Inflammatory macrophage treated with lipopolysaccharide for 1 hour (primary cell): ENCODE measurements at places on chromosomes 3 and 15.

DNA sequence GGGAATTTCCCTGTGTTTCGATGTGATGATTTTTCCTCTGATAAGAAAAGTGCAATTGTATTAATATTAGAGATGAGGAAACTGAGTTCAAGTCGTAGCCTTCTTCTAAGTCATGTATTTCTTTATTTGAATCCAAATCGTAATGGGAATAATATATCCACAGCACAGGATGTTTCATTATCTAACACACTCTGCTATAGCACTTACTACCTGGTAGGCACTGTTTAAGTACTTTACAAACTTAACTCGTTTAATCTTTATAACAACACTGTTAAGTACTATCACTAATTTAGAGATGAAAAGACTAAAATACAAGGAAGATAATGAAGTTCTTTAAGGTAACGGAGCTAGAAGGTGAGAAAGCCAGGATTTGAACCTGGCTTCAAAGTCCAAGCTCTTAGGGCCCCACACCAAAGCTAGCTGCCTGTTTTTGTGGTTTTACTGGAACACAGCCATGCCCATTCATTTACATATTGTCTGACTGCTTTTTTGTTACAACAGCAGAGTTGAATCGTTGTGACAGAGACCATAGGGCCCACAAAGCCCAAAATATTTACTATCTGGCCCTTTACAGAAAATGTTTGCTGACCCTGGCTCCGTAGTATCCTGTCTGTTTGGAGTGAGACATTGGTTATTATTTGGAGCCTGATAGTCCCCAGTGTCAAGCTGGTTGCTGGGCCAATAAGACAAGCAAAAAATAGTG lies 9.6 kb upstream of the ATP13A3 start:
- DNase-seq: no peak

DNA sequence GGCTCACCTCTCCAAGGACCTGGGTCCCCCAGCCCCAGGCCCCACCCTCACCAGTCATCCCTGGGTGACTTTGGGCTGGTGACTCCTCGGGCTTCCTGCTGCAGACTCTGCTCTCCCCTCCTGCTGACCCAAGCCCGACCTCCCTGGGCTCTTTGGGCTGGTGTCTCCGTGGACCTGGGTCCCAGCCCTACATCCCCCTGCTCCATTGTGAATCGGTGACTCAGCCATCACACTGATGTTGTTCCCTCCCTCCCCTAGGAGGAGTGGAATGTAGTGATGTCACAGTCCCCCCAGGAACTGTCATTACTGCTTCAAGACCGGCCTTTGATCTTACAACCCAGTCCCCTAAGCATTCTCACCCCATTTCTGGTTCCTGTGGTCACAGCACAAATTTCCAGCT lies 83.7 kb downstream of the ADAMTS7 start:
- no peak for DNase-seq

DNA sequence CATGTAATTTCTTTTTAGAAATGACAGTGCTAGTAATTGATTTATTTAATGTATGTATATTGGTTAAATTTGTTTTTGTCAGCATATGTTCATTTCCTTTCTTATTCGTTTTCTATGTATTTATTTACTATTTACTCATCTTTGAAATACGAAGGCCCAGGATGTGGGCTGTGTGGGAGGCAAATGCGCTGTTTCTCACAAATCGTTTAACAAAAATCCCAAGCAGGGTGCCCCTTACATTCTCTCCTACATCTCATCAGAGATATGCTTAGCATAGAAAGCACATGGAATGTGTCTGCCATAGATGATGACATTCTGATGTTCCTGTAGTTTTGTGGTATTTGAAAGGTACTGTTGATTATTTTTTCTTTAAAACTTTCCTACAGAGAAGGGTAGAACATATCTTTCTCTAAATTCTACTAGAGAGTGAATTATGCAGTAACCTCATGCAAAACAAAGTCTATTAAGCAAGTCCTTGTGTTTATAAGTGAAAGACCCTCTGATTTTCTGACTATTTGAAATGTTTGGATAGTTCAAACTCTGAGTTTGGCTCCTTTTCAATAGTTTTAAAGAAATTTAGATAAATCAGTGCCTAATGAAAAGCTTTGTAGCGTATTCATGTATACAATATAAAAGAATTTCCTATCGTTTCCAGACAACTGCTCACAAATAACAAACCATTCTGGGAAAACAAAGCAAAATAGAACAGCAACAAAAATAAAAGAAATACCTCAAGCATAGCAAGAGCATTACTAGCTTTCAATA lies 111.1 kb upstream of the VGLL3 start:
- DNase-seq: no peak

GRCh38 chr3:196942915-196943277 lies 568 bp upstream of the NCBP2 start:
- DNase-seq: peak; percentile 3

DNA sequence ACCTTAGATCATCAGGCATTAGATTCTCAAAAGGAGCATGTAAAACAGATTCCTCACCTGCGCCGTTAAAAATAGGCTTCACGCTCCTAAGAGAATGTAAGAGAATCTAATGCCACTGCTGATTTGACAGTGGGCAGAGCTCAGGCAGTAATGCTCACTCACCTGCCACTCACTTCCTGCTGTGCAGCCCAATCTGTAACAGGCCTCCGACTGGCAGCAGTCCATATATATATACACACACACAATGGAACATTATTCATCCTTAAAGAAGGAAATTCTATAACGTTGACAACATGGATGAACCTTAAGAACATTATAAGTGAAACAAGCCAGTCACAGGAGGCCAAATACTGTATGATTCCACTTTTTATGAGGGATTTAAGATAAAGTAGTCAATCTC lies 24.5 kb downstream of the ZNF148 start:
- no peak for DNase-seq

- DNase-seq: no peak
Measured at GRCh38 chr3:48555231-48555948, 1.2 kb downstream of the PFKFB4 start.

DNA sequence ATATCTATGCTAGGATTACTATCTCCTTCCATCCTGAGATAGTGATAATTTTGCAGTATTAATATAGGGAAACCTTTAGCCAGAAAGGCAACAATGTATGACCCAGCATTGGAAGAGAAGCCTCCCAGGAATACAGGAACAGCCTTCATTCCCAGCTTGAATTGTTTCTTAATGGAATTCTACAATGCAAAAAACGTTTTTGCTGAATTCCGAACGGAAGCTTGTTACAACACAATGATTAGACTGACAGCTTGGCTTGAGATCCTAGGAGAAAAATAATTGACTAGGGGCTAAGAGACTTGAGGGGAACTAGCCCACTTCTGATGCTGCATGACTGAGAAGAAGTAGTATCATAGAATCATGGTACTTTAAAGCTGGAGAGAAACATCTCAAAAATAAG lies 140.2 kb downstream of the RSL24D1 start:
- no peak for DNase-seq
